Fibroblast of lung (primary cell): ENCODE measurements at places on chromosomes 5 and 9. TPM values are rescaled to one million over a fixed set of nuclear protein-coding genes. Genes with fewer than 3 reads are reported as not detected.
A peak's percentile ranks its signal among the peaks of the same experiment; 100 is the strongest.

DNA sequence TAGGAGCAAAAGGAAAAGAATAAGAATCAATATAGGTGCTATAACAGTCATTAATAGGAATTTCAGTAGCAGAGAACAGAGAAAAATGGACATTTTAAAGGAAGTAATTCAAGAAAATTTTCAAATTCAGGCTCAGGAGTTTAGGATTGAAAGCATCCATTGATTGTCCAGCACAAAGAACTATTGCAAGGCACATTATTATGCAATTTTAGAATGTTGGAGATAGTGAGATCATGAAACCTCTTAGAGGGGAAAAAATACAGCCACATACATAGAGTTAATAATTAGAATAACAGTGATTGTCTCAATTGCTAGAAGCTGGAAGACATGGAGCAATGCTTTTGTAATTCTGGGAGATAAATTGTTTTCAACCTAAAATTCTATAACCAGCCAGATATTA lies 31.5 kb downstream of the CNTLN start:
- H3K36me3 ChIP-seq = no peaks in the 10 kb centered on the region
- no peaks in the 10 kb centered on the region for H3K4me1 ChIP-seq
- H3K27ac ChIP-seq = no peak overlapping the region
- no peak for DNase-seq
- H3K4me3 ChIP-seq = no peak overlapping the region

DNA sequence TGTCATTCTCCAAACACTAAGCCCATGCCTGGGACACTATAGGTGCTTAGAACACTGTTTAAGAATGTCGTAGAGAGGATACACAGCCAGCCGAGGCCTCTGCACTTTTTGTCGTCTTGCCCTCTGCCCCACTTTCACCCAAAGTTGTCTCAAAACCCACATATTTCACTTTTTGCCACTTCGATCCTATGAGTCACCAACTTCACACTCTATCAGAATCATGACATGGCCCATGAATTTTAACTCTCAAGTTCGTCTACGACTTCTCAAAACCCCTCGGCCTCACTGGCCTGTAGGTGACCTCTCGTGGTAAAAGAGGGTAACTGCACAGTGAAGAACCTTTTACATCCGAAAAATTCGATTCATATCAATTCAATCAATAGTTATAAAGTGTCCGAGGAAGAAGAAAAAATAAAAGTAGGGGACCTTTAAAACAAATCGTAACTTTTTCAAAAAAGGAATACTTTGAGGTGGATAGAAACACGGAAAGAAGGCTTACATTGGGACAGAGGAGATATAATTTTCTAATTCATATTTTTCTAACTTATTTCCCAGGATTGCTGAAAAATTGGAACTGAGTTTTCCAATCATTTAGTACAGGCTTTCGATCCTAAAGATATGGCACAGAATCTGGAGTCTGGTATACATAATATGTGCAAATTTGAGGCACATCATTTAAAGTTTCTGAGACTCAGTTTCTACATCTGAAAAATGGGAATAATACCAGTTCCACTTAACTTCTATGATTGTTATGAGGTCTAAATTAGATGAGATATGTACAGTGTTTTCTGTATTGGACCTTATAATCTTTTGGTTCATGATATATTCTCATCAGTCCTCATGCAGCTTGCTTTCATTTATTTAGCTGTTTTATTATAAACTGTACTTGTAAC lies 122.6 kb downstream of the APBA1 start:
- H3K4me3 ChIP-seq = no peak overlapping the region
- H3K36me3 ChIP-seq = no peaks in the 10 kb centered on the region
- H3K27me3 ChIP-seq = no peaks in the 10 kb centered on the region

GRCh38 chr9:137320555-137321384 lies 18.7 kb upstream of the NRARP start:
- no peak overlapping the region for H3K4me3 ChIP-seq
- H3K27me3 ChIP-seq = no peaks in the 10 kb centered on the region
- no peak for DNase-seq
- H3K36me3 ChIP-seq = no peaks in the 10 kb centered on the region

DNA sequence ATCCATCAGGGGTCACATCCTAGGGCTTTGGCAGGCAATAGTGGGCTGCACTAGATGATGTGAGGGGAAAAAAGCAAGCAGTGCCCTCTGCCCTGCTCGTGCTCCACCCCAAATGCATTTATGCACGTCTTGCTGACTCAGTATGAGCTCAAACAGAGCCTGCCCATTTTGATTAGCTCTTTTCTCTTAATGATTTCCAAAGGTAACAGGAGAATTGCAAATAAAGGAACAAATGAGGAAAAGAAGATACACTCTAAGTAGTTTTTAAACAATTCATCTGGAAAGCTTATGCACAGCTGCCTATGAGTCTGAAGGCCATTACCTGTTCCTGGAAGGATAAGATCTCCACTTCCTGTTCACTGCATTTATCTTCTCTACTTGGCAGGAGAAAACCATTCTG lies 364.2 kb downstream of the TMEM232 start:
- no peak overlapping the region for H3K4me3 ChIP-seq
- H3K27me3 ChIP-seq = no peaks in the 10 kb centered on the region
- no peaks in the 10 kb centered on the region for H3K4me1 ChIP-seq
- H3K36me3 ChIP-seq = no peaks in the 10 kb centered on the region
- DNase-seq = no peak

DNA sequence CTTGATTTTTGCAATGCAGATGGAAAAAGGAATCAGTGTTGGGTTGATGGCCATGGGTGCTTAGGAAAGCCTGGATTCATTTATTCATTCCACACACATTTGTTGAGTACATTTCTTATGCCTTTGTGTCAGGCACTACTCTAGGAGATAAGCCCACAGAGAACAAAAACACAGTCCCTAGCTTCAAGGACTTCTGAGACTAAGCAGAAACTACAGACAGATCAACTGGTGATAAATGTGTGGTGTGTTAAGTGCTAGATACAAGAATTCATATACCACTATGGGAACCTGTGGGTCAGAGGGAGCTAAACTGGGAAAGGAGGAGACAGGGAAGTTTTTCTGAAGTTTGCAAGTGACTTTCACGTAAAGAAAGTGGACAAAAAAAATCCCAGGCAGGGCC lies 119.9 kb downstream of the CEMIP2 start:
- H3K27me3 ChIP-seq = no peaks in the 10 kb centered on the region
- no peak for DNase-seq
- no peak overlapping the region for H3K4me3 ChIP-seq
- peaks cover 4% of the 10 kb centered on the region for H3K4me1 ChIP-seq
- H3K36me3 ChIP-seq = no peaks in the 10 kb centered on the region
- no peak overlapping the region for H3K27ac ChIP-seq

DNA sequence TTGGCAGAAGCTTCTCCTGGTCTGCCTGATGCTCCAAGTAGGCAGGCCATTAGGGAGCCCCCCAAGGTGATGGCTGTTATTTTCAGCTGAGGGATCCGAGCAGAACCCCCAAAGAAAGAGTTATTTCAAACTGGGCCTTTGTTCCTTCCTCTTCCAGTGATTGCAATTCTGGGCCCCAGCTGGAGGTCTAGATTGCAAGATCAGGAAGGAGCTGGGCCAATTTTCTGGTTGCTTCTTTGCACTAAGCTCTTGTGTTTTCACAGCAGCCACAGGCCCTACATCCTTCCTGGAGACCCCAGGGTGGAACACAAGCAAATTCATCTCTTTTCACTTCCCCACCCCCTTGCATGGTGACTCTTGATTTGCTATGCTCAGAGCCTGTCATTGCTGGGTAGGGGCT lies 215.0 kb downstream of the SEMA6A start:
- no peak for DNase-seq
- H3K4me1 ChIP-seq = no peaks in the 10 kb centered on the region
- H3K36me3 ChIP-seq = no peaks in the 10 kb centered on the region
- H3K27me3 ChIP-seq = no peaks in the 10 kb centered on the region

GRCh38 chr9:28961623-28962022 lies 1388.3 kb upstream of the C9orf72 start:
- no peaks in the 10 kb centered on the region for H3K4me1 ChIP-seq
- no peaks in the 10 kb centered on the region for H3K27me3 ChIP-seq
- no peak overlapping the region for H3K27ac ChIP-seq
- DNase-seq = no peak
- no peaks in the 10 kb centered on the region for H3K36me3 ChIP-seq

DNA sequence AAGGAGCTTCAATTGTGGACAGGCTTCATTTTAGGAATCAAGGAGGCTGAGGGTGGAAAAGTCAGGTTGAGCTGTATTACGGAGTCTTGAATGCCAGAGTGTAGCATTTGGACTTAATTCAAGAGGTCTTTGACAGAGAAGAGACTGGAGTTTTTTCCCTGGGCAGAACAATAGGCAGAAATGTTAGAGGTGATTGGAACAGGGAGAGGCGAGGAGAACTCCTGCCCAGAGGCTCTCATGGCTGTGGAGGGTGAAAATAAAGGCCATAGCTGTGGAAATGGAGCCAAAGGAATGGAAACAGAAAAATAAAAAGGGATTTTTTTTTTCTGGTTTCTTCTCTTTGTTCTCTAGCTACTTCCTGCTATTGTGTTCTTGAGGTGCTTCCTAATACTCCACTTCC lies 3.7 kb upstream of the IFNB1 start:
- H3K4me3 ChIP-seq = no peak overlapping the region
- H3K27ac ChIP-seq = no peak overlapping the region
- no peaks in the 10 kb centered on the region for H3K27me3 ChIP-seq
- H3K4me1 ChIP-seq = no peaks in the 10 kb centered on the region

GRCh38 chr5:145697251-145697990 lies 137.7 kb downstream of the PRELID2 start:
- no peaks in the 10 kb centered on the region for H3K27me3 ChIP-seq
- H3K36me3 ChIP-seq = no peaks in the 10 kb centered on the region
- H3K27ac ChIP-seq = no peak overlapping the region
- no peaks in the 10 kb centered on the region for H3K4me1 ChIP-seq
- no peak overlapping the region for H3K4me3 ChIP-seq

DNA sequence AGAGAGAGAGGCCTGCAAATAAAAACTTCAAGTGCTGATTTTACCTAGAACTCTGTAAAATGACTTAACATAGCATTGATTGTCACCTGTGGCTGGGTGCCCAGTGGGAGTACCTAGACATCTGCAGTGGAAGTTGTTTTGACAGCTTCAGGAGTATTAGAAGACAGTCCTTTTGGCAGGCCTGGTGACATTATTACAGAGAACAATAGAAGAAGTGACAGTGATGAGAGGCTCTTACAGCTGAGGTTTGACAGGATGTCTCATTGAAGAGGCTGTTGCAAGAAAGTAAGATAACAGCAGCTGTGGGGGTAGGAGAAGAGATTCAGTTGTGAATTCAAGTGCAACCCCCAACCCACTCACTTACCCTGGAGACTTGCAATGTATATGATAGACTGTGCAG lies 27.9 kb upstream of the MUSK start:
- H3K4me1 ChIP-seq = peaks cover 4% of the 10 kb centered on the region
- no peak for DNase-seq
- H3K4me3 ChIP-seq = no peak overlapping the region

DNA sequence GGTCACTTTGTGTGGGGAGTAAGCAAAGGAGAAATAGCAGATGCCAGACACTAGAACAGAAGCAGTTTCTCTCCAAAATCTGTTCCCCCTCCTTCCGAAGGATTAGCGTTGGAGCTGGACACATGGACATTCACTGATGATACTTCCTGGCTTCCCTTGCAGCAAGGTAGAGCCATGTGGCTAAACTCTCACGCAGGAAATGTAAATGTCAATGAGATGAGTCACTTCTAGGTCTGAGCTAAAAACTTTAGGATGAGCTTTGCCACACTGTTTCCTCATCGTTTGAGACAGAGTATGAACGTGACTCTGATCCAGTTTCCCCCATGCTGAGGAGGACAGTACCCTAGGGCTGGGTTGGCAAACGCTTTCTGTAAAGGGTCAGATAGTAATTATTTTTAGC lies 5.1 kb downstream of the BHMT2 start:
- H3K27ac ChIP-seq = no peak overlapping the region
- H3K4me1 ChIP-seq = peaks cover 4% of the 10 kb centered on the region
- DNase-seq = peak; percentile 58
- H3K36me3 ChIP-seq = no peaks in the 10 kb centered on the region

GRCh38 chr9:133108794-133109641 lies 12.0 kb downstream of the RALGDS start:
- H3K36me3 ChIP-seq = peaks cover 10% of the 10 kb centered on the region
- no peak for DNase-seq
- H3K4me1 ChIP-seq = peaks cover 5% of the 10 kb centered on the region
- H3K27me3 ChIP-seq = no peaks in the 10 kb centered on the region
- no peak overlapping the region for H3K27ac ChIP-seq
- no peak overlapping the region for H3K4me3 ChIP-seq

- no peak overlapping the region for H3K27ac ChIP-seq
- H3K4me1 ChIP-seq = no peaks in the 10 kb centered on the region
- no peaks in the 10 kb centered on the region for H3K36me3 ChIP-seq
- no peak overlapping the region for H3K4me3 ChIP-seq
These were observed 3.3 kb downstream of the TLX3 start for GRCh38 chr5:171312129-171312974.

GRCh38 chr9:136352682-136353081 lies 10.9 kb downstream of the DNLZ start:
- no peak overlapping the region for H3K4me3 ChIP-seq
- no peak for DNase-seq
- H3K27ac ChIP-seq = no peak overlapping the region
- peaks cover 35% of the 10 kb centered on the region for H3K36me3 ChIP-seq
- H3K27me3 ChIP-seq = no peaks in the 10 kb centered on the region
- H3K4me1 ChIP-seq = peaks cover 4% of the 10 kb centered on the region

DNA sequence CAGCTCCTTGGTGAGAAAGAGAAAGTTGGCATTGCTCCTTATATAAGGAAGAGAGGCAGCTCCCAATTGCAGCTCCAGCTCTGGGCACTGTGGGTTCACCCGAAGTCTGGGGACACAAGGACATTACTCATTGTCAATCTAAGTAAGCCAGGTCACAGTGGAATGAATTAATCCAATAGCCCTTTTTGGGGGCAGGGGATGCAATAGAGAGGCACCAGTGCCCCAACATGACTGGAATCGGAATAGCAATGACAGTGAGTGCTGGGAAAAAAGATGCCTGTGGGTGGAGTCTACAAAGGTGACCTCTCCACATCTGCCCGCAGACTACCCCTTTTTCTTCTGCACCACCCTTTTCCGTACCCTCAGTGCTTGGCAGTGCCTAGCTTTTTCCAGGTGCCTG lies 11.1 kb upstream of the NEUROG1 start:
- H3K4me1 ChIP-seq = no peaks in the 10 kb centered on the region
- no peak overlapping the region for H3K4me3 ChIP-seq

Gene NREP
- total RNA-seq = 56.8 and 86.0 TPM in 2 replicates

Gene C9orf43
- 0.50 and 0.51 TPM in 2 replicates for total RNA-seq

Gene CHSY3
- 0.99 and 1.3 TPM in 2 replicates for total RNA-seq

Gene RNF208
- 0.26 and 0.33 TPM in 2 replicates for total RNA-seq

Gene UGCG
- total RNA-seq = 90.7 and 143 TPM in 2 replicates

Gene GABRA6
- total RNA-seq = not detected in 2 replicates

Gene ADRA1B
- total RNA-seq = 0.26 and 0.99 TPM in 2 replicates

Gene REEP2
- 5.9 and 14.4 TPM in 2 replicates for total RNA-seq

Gene KIAA1958
- total RNA-seq = 2.1 and 3.0 TPM in 2 replicates

Gene KIF12
- total RNA-seq = not detected in 2 replicates

Gene NDUFS4
- total RNA-seq = 95.0 and 147 TPM in 2 replicates
